ENCODE measurements at places on chromosomes 2 and 18.

- DNase-seq: no peak
These were observed 8.8 kb upstream of the FAM98A start for GRCh38 chr2:33607905-33608304.

DNA sequence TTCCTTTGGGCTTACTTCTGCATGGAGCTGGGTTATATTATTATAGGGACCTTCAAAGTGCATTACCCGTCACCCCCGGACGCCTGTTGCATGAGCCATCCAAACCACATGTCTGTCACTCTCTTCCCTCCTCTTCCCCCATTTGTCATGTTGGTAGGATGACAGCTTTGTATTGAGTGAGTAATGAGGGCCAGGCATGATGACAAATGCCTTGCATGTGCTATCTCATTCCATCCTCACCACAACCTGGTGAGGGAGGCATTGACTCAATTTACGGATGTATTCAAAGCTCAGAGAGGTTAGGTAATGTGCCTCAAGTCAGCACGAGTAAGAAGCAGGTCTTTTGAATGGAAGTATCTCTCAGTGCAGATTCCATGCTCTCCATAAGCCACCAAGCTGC is 510.5 kb upstream of the TNP1 start:
- DNase-seq: no peak

DNA sequence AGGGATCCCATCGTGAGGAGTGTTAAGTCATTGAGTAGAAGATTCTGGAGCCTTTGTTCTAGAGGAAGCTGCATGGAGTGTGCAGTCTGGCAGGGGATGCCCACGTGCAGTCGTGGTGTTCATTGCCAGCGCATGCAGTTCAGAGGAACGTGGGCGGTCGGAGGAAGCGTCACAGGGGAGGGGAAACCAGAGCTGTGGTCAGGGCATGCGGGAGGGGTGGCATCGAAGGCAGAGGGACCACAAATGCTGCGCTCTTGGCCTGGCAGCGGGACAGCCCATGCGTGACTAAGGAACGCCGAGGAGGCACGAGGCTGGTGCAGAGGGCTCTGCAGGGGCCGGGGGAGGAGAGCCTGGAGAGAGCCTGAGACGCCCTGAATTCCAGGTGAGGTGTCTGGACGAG is 141.1 kb downstream of the KLHL29 start:
- no peak for DNase-seq

- DNase-seq: no peak
These were observed 127.5 kb upstream of the MMADHC start for GRCh38 chr2:149715005-149715592.

- no peak for DNase-seq
These were observed 533.1 kb downstream of the RNF144A start for GRCh38 chr2:7450188-7450832.

GRCh38 chr18:328928-329327 is 61.1 kb upstream of the THOC1 start:
- no peak for DNase-seq

GRCh38 chr2:141316606-141317005 is 814.2 kb downstream of the LRP1B start:
- no peak for DNase-seq

DNA sequence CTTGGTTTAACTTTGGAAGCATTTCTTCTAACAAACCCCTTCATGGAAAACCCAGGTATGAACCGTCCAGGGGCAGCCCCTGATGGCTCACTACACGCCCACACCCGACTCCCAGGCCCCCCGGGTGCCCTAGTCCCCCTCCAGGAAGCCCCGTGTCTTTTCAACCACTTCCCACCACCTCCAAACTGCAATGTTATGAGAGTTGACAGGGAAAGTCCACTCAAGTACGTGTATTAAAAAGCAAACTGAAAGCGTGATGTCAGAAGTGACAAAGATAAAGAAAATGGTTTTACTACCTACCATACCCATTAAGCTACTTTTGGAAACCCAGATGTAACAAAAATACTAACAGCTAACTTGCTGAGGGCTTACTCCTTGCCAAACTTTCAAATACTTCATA is 51.5 kb downstream of the L3MBTL4 start:
- no peak for DNase-seq

DNA sequence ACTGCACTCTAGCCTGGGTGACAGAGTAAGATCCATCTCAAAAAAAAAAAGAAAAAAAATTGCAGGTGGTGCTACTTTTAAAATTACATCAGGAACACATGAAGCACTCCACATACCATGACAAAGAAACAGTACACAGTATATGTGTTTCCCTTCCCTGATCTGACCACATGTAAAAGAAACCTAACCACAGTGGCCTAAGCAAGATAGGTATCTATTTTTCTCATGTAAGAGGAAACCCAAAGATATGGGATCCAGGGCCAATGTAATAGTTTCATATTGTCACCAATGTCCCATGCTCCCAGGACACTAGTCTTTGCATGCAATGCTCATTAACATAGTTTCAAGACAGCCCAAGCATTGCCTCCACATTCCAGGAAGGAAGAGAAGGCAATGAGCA is 99.9 kb downstream of the DYM start:
- no peak for DNase-seq

GRCh38 chr2:75361486-75361885 is 162.2 kb upstream of the TACR1 start:
- DNase-seq: no peak

DNA sequence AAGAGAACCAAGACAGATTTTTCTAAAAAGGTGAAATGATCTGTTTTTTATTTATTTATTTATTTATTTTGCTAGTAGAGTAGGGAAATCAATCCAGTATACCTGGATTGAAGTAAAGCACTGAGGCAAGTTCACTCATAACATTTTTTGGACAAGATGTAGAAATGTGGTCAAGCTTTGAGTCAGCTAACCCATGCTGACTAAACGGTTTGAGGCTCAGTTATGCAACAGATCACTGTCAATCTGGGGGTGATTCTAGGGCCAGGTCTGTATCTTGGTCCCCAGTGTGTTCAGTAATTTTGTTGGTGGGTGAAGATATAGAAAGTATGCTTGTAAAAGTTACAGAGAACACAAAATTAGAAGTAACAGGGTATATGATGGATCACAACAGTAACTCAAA is 60.2 kb downstream of the RMDN2 start:
- no peak for DNase-seq

GRCh38 chr2:112482309-112483041 is 519 bp downstream of the TTL start:
- DNase-seq: peak; percentile 17

- DNase-seq: no peak
These were observed 32.2 kb downstream of the BUB1 start for GRCh38 chr2:110645616-110646015.

DNA sequence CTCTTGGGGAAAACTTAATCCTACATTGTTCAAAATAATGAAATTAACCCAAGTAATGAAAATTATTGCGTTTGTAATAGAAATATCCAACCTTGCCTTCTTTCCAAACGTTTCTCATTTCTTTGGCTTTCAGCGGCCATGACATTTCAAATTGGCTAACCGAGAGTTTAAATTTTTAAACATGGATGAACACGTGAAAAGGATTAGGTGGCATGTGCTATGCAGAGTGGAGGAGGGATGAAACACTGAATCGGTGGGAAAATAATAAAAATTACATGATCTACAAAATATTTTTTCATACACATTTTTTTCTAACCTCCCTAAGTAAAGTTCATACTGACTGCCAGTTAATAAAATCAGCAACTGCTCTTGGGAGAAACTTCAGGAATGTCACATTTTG is 728.4 kb upstream of the PKDCC start:
- no peak for DNase-seq

DNA sequence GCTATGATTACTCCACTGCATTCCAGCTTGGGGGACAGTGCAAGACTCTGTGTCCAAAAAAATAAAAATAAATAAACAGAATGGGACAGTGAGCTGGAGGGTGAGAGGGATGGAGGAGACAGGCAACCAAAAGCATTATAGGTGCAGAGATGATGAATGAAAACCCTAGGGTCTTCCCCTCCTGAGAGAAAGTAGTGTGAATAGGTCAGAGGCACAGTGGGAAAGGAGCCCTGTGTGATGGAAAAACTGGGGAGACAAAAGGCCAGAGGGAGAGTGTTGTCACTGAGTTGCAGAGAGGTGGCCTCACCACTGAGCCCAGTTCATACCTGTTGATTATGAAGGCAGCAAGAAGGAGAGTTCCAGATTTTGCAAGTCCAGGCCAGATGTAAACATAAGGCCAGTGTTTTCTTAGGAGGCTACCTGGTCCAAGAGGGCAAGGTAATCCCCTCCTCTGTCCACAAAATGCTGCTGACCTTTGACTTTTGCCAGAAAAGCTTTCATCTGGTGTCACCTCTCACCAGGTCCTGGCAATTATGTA is 17.6 kb upstream of the AGFG1 start:
- DNase-seq: no peak

DNA sequence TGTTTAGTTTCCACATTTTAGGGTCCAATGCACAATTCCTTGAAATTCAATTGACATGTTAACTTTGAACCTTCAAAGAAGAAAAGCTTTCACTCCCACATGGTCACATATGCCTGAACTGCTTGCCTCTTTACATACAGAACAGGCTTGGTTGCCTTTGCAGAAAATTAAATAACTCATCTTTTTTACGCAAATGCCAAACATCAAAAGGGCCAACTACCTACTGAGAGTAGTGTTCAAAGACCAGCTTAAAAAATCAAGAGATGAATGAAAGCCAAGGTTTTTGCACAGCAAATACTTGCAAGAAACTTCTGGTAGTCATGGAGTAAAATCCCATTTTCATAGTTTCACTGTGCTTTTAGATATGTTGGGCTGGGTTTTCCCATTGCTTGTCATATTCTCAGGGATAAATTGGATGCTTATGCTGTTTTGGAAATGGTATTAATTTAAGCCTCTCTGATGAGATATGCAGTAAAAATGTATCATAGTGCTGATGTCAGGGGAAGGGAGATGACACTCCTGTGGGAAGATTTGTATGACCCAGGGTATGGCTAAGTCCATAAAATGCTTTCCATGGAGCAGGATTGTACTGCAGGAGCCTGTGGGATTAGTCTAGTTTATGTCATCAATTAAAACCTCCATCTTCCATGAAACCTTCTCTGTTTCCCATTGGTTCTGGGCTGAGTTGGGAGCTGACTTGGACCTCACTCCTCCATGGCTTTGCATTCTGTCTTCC is 60.6 kb upstream of the DARS1 start:
- DNase-seq: no peak

GRCh38 chr2:157911246-157911645 is 35.1 kb upstream of the ACVR1 start:
- DNase-seq: no peak

DNA sequence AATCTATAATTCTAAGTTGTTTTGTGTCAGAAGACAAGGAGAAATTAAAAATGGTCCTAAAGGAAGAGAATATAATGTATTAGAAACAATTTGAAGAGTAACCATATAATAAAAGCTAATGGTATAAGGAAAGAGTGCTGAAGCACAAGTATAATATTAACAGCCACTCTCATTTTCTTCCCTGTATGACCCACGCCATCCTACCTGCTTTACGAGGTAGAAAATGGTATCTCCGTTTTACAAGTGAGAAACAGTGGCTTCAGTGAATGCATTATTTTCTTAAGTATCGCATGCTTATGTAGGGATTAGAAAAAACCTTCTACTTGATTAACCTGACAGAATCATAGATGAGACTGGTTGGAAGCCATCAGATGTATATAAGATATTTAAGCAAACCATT is 266.2 kb downstream of the CCDC102B start:
- no peak for DNase-seq

DNA sequence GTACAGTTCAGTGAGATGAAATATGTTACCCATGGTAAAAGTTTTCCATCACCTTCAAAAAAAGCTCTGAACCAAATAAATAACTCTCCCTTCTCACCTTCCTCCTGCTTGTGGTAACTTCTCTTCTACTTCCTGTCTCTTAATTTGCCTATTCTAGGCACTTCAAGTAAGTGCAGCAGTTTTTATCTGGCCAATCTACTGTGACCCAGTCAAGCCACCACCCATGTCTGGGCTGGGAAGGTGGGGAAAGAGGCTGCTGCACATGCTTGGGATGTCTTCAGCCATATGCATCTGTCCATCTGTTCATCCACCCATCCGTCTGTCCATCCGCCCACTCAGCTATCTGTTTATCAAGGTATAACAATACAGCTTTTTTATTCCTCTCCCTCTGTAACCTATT is 31.6 kb downstream of the ZNF532 start:
- no peak for DNase-seq

GRCh38 chr2:73262108-73262651 is 22.1 kb downstream of the FBXO41 start:
- DNase-seq: no peak

DNA sequence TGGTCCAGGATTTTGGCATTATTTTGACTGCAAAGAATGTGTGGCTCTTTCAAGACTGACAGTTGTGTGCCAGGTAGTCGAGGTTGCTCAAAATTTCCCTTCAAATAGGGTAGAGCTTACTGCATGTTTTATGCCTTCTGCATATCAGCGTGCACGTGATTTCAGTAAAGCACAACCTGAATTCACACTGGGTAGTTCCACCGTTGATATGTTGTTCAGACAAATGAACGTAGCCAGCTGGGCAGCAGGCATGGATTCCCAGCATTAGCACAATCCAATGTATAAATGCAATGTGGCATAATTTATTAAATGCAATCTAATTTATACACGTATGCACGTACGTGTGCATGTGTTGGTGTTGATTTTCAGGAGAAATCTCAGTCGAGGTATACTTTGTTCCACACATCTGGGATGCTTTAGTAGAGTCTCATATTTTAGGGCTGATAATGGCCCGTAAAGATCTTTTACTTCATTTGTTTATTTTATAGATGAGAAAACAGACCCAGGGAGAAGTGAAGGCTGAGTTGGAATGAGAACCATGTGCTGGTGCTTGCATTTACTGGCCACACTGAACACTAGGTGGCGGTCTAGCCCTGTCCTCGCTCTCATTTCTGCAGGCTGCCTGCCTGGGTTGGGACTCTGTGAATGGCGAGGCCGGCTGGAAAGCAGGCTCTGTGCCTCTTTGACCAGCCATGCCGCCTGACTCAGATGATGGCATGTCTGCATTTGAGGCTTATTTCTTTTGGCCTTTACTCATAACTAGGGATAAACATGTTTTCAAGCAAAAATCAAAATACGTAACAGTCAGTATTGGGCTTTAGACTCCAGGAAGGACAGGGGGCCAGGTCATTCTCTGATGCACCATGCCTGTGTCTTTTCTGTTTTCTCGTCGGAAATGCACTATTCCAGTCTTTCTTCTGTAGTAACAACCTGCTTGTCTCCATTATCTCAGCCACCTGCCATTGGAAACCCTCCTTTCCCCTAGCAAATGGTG is 120.4 kb downstream of the RNF144A start:
- no peak for DNase-seq

DNA sequence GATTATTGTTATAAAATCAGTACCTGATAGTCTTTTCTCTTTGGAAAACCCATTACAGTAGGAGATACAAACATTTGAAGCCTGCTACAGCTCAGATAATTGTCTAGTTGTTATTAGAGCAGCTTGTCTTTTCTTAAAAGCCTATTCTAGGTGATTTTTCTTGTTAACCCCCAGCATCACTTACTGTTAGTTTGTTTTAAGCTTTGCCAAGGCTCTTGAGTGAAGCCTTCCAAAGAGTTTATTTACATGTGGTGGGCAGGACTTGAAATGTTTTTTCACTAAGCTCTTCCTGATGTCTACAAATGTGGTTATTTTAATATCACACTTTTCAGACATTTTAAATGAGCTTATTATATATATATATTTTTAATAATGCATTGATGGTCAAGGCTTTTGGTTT is 791.3 kb downstream of the PLCL1 start:
- no peak for DNase-seq

GRCh38 chr18:63681449-63682340 is 20.0 kb upstream of the SERPINB3 start:
- DNase-seq: no peak

Measured in heart right ventricle (tissue), 16 donors.